ENCODE measurements at places on chromosomes 2 and 18. TPM values are rescaled to one million over a fixed set of nuclear protein-coding genes. Genes with fewer than 3 reads are reported as not detected.

GRCh38 chr2:143847257-143847656 is 672.7 kb downstream of the ZEB2 start:
- no peak overlapping the region for H3K27ac ChIP-seq
- H3K4me1 ChIP-seq: no peaks in the 10 kb centered on the region
- DNase-seq: no peak
- H3K4me3 ChIP-seq: no peak overlapping the region
- no peaks in the 10 kb centered on the region for H3K36me3 ChIP-seq
- H3K27me3 ChIP-seq: peaks cover 18% of the 10 kb centered on the region

GRCh38 chr18:60245096-60245495 is 127.5 kb downstream of the MC4R start:
- H3K27me3 ChIP-seq: no peaks in the 10 kb centered on the region
- no peaks in the 10 kb centered on the region for H3K4me1 ChIP-seq
- no peak overlapping the region for H3K27ac ChIP-seq

GRCh38 chr2:53510401-53510800 is 257.2 kb upstream of the CHAC2 start:
- H3K27ac ChIP-seq: no peak overlapping the region
- H3K36me3 ChIP-seq: no peaks in the 10 kb centered on the region
- DNase-seq: no peak
- no peak overlapping the region for H3K4me3 ChIP-seq

- H3K4me1 ChIP-seq: peaks cover 44% of the 10 kb centered on the region
- H3K27me3 ChIP-seq: no peaks in the 10 kb centered on the region
- DNase-seq: peak; percentile 87
- no peaks in the 10 kb centered on the region for H3K36me3 ChIP-seq
Measured at GRCh38 chr2:136384531-136385303, 266.8 kb upstream of the CXCR4 start.

ID2 gene
- total RNA-seq: 299 TPM

VWC2L gene
- not detected for total RNA-seq

- peak; percentile 92 for DNase-seq
- peaks cover 79% of the 10 kb centered on the region for H3K4me1 ChIP-seq
- H3K27me3 ChIP-seq: no peaks in the 10 kb centered on the region
- H3K4me3 ChIP-seq: peak overlapping the region; percentile 89
Measured at GRCh38 chr2:237434866-237435311, 20.9 kb upstream of the COL6A3 start.

DNA sequence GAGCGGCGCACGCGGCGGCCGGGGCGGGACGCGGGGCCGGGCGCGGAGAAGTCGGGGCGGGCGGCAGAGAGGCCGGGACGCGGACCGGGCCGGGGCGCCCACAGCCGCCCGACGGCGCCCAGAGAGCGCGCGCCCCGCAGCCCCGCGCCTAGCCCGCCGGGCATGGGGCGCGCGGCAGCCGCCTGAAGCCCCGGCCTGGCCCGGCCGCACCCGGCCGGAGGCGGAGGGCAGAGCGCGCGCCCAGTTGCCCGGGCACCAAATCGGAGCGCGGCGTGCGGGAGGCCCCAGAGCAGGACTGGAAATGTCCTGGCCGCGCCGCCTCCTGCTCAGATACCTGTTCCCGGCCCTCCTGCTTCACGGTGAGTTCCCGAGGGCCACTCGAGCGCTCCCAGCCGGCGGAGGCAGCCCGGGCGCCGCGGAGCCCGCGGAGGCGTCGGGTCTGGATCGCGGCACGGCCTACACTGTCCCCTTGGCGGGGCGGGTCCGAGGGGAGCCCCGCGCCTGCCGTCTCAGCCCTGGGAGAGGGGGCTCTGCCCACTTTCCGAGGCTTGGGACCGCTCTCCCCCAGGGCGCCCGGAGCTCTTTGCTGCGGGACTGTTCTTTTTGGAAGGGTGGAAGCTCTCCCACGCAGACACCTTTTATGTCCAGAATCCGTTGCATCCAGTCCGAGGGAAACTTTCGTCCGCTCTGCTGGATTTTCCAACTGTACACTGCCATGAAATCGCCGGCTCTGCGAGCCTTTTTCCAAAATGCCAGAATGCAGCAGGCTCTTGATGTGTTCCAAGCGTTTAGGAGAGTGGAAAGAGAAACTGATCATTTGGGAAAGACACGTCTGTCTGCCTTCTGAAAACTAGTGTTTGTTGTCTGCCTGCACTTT is 484 bp downstream of the APCDD1 start:
- peak overlapping the region; percentile 47 for H3K4me3 ChIP-seq
- peaks cover 4% of the 10 kb centered on the region for H3K4me1 ChIP-seq
- H3K27ac ChIP-seq: no peak overlapping the region
- peaks cover 63% of the 10 kb centered on the region for H3K27me3 ChIP-seq
- DNase-seq: no peak
